ENCODE measurements at places on chromosomes 5 and 9.

- DNase-seq: peak; percentile 63
Observed at GRCh38 chr9:137314561-137315560, 12.8 kb upstream of the NRARP start.

GRCh38 chr9:108874058-108874788, 12.2 kb downstream of the ACTL7A start:
- no peak for DNase-seq

DNA sequence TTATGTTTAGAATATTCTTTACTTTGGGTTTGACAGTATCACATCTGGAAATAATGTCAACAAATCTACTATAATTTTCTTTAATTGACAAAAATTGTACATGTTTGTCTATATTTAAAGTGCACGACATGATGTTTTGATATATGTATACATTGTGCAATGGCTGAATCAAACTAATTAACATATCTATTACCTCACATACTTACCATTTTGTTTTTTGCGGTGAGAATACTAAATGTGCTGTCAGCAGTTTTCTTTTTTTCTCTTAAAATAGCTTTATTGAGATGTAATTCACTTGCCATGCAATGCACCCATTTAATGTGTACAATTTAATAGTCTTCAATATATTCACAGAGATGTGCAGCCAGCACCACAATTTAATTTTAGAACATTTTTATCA, 10.6 kb upstream of the C6 start:
- DNase-seq: no peak

- no peak for DNase-seq
Observed at GRCh38 chr5:13218518-13218917, 726.0 kb downstream of the DNAH5 start.

- DNase-seq: no peak
Observed at GRCh38 chr9:99336531-99336930, 114.4 kb downstream of the SEC61B start.

DNA sequence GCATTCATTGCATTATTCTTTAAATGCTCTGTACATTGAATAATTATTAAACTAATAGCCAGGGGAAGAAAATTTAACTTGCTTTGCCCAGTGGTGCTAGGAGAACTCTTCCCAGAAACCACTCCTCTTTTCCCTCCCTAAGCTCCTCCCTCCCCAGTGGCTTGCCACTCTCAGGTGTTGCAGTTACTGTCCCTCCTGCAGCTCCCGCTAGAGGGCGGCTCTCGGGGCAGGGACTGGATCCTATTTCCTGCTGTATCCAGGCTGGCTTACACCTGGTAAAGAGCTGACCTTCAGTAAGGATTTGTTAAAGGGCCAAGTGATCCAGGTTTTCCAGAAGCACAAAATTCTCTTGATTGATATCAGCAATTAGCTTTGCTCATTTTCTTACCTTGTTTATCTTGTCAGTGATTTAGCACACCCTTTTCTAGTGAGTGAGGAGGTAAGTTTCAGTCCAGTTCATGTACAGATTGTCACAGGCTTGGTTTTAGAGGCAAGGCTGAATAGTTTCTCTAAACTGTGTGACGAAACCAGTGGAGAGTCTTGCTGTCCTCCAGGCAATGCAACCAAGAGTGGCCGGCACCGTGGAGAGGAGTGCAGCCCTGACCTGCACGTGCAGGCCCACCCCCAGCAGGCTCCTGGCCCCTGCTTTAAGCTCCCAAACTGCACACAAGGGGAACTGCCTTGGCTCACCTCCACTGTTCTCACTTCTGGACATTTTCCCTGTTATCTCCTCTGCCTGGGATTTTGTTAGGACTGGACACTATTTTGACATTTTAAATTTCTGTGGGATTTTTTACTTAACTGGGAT, 423.8 kb downstream of the SPOCK1 start:
- peak; percentile 57 for DNase-seq

GRCh38 chr5:81488862-81489261, 94.9 kb upstream of the ACOT12 start:
- DNase-seq: no peak

- peak; percentile 33 for DNase-seq
Observed at GRCh38 chr5:167061695-167062094, 1229.8 kb upstream of the WWC1 start.

DNA sequence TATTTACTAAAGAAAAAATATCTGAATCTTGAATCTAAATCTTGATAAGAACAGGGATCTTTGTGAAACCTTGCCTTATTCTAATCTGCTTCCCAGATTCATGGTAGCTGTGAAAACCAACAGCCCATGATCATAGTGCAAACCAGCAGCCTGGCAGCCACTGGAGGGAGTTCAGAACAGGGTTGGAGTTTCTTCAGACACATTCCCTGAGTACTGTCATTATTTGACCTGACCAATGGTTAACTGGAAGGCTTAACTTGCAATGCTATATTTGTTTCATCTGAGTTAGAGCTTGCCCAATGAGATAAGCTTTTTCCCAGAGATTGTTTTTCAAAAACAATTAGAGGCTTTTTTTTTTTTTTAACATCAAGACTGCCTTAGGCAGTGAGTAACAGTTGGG, 47.8 kb downstream of the LOX start:
- DNase-seq: no peak

GRCh38 chr9:76887951-76888350, 18.0 kb downstream of the PRUNE2 start:
- DNase-seq: peak; percentile 54

DNA sequence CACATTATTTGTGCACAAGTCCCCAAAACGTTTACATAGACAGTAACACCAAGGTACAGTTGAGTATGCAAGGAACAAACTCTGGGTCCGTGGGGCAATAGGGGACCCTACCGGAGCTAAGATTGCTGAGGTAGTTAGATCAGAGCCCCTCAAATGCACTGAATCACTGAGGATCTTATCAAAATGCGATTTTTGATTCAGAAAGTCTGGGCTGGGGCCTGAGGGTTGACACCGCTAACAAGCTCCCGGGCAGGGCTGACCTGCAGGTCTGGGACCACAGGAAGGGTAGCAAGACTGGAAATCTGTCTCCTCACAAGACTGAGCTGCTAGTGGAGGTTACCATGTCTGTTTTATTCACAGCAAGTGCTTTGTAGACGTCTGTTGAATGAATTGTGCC, 1.8 kb upstream of the IL3 start:
- no peak for DNase-seq

GRCh38 chr5:111075520-111075919, 4.0 kb downstream of the TSLP start:
- no peak for DNase-seq

- DNase-seq: no peak
Observed at GRCh38 chr9:35741740-35742139, 7.3 kb downstream of the GBA2 start.

- DNase-seq: no peak
Observed at GRCh38 chr5:118520771-118521415, 467.5 kb downstream of the DTWD2 start.

GRCh38 chr9:93659837-93660177, 83.4 kb downstream of the PHF2 start:
- no peak for DNase-seq

DNA sequence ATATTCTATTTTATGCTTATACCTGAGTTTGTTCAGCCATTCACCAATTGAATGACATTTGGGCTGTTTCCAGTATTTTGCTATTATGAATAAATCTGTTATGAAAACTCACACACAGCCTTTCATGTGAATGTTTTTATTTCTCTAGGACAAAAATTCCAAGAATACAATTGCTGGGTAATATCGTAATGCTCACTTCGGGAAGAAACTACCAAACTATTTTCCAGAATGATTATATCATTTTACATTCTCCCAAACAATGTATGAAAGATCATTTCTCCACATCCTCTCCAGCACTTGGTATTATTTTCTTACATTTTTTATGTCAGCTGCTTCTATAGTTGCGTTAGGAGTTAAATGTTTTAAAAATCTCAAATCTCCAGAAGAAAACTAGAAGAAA, 58.3 kb upstream of the LHFPL2 start:
- DNase-seq: no peak

DNA sequence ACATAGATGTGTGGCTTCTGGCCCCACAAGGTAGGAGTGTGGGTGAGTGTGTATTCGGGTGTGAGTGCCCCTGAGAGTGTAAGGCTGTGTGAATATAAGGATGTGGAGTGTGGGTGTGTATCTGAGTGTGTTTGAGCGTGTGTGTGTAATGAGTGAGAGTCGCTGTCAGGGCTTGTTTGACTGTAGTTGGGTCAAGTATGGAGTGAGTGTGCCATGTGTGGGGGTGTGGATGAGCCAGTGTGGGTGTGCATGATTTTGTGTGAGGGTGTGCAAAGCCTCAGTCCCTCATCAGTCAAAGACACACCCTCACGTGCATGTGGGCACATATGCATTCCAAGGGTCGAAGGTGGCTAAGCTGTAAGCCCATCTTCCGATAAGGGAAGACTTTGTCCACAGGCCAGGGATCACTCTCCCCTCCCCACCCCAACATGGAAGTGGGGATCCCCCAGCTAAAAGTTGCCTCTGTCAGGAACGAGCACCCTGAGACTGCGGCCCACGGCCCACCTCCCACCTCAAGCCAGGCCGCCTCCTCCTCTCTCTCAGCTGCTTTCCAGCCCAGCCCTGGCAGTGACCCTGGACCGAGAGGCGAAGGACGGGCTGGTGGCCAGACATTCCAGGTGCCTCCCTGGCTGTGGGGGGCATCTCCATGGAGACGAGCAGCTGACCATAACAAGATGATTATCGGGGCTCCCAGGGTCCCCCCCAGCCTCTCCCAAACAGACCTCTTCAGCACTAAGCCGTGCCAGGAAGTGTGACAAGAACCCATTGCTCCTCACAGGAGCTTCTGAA, 12.9 kb downstream of the AQP3 start:
- DNase-seq: no peak

- no peak for DNase-seq
Observed at GRCh38 chr5:88304356-88304755, 35.7 kb upstream of the TMEM161B start.

DNA sequence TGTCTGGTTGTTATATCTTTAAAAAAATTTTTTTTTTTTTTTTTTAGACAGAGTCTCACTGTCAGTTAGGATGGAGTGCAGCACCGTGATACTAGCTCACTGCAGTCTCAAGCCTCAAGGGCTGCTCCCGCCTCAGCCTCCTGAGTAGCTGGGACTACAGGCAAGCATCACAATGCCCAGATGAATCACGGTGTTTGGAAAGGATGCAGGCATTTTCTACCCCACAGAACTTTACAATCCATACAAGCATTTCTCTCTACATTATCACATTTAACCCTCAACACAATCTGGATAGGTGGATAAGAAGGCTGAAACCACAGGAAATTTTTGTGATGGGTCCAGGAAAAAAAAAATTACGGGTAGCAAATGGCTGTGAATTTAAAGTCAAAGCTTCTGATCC, 5.8 kb upstream of the PCA3 start:
- no peak for DNase-seq

DNA sequence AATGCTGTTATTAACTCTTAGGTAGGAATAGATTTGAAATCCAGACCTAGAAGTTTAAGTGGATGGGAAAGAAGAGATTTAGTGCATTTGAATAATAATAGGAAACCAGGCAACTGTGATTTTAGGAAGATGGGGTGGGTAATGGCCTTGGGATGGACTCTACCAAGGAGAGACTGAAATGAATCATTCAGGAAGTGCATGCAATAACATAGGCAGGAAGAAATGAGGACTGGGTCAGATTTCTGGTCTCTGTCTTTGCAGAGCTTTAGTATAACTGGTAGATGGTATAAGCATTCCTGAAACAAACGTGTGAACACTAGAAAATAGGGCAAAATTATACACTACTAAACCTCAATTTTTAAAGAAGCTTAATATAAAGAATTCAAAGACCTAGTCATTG, 274.4 kb upstream of the CLINT1 start:
- no peak for DNase-seq

GRCh38 chr5:178516504-178517235, 73.5 kb downstream of the COL23A1 start:
- no peak for DNase-seq

DNA sequence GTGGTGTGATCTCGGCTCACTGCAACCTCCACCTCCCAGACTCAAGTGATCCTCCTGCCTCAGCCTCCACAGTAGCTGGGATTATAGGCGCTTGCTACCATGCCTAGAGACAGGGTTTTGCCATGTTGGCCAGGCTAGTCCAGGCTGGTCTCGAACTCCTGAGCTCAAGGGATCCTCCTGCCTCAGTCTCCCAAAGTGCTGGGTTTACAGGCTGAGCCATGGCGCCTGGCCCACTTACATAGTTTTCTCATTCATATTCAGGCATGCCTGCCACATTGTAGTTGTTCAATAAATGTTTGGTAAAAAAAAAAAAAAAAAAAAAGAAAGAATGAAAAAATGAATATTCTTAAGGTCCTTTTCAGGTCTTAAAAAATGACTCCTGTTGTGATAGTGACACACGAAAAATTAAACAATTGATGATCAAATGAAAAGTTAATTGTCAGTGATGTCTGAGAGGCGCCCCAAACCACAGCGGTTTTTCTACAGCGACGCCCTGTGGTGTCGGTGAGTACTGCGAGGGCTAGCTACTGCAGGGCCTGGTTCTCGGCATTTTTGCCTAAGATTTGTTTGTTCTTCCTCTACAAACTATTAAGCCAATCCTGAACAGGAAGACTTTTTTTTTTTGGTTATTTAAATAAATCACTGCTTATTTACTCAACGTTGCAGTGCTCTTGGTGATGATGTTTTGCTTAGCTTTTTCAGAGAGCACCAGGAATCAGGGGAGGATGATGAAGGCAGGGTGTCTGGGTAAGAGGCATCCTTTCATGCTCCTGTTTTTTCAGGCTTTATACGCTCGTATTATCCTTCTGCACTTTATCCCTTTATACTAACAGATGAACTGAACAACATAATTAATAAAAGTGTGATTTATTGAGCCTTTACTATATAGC, 67.0 kb upstream of the DPYSL3 start:
- peak; percentile 89 for DNase-seq

GRCh38 chr5:178177569-178177968, 9.6 kb downstream of the GMCL2 start:
- DNase-seq: no peak

GRCh38 chr5:101585366-101585765, 682.3 kb upstream of the ST8SIA4 start:
- no peak for DNase-seq

DNA sequence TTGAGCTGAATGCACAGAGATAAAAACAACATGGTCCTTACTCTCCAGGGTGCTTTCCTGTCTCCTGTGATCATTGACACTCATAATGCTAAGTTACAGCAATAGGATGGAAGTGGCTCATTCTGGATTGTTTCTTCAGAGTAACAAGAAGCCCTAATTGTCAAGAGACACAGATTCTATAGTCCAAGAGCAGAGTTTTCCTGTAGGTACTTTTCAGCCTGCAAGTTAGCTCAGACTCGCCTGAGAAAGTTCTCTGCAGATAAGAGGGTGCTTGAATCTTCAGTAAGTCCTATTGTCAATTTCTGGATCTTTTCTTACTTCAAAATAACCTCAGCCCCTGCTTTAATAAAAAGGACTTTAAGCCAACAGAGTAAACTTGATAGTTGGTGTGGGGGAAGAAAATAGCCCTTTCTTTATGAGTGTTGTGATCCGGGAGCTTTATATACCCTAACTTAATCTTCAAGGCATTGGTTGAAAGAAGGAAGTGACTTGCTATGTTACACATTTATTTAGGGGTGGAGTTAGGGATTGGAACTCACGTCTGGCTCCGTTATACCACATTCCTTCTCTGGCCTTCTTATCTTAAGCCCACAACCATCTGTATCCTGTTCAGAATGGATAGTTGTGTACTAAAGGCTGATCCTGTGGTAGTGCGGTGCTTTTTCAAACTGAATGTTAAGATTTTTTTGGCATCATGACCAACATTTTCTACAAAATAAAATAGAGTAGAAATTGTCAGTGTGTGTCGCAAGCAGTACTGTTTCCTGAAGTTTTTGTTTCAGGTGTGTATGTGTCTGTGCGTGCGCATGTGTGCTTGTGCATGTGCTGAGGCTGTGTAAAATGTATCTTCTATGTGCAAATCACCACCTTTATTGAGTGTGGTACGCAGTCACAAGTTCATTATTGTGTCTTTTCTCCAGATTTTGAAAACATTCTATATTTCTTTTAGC, 173.9 kb downstream of the WDR70 start:
- peak; percentile 9 for DNase-seq

Measured in eye (tissue), 1 donor.